ENCODE measurements at places on chromosomes 11 and 22.

DNA sequence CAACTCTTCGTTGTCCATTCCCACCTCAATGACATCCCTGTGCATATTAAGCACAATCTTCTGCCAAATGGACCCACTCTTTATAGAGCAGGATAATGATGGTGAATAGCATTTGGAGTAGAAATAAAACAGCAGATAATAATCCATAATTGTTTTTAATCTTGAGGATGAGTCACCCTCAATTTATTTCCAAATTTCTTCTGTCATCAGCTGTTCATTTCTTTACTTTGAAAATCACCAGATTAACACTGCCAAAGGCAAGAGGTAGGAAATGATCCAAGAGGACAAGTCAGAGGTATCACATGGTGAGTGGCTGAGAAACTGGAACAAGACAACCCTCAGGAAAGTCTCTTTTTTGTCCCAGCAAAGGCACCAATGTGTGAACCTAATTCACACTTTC is 7.3 kb upstream of the AMBRA1 start:
- H3K27ac ChIP-seq = no peak overlapping the region
- no peak overlapping the region for H3K4me3 ChIP-seq
- no peaks in the 10 kb centered on the region for H3K27me3 ChIP-seq

DNA sequence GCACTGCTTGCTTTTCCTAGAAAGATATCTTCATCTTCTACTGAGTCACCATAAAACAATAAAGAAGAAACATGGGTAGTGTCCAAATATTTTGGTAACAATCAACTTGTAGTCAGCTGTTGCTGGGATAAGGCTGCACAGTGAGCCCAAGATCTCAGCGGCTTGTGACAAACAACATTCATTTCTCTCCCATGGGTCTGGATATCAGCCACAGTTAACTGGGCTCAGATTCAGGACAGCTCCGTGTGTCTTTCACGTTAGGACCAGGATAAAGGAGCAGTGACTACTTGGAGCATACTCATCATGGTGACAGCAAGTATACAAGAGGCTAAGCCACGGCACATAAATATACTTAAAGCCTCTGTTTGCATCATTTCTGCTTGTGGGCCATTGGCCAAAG is 27.9 kb upstream of the GRK3 start:
- DNase-seq = no peak
- no peaks in the 10 kb centered on the region for H3K4me1 ChIP-seq
- no peak overlapping the region for H3K4me3 ChIP-seq
- H3K27me3 ChIP-seq = no peaks in the 10 kb centered on the region
- H3K27ac ChIP-seq = no peak overlapping the region

- H3K4me1 ChIP-seq = no peaks in the 10 kb centered on the region
- no peak overlapping the region for H3K4me3 ChIP-seq
- no peak for DNase-seq
- H3K27me3 ChIP-seq = peaks cover 7% of the 10 kb centered on the region
Measured at GRCh38 chr22:44473580-44473979, 24.5 kb downstream of the RTL6 start.

GRCh38 chr11:88122956-88123355 is 52.3 kb downstream of the RAB38 start:
- no peaks in the 10 kb centered on the region for H3K27me3 ChIP-seq
- H3K4me1 ChIP-seq = no peaks in the 10 kb centered on the region
- DNase-seq = no peak
- H3K27ac ChIP-seq = no peak overlapping the region
- no peaks in the 10 kb centered on the region for H3K36me3 ChIP-seq
- H3K4me3 ChIP-seq = no peak overlapping the region

GRCh38 chr11:119778391-119779194 is 49.6 kb upstream of the NECTIN1 start:
- no peak for DNase-seq
- no peak overlapping the region for H3K27ac ChIP-seq
- no peaks in the 10 kb centered on the region for H3K36me3 ChIP-seq
- no peak overlapping the region for H3K4me3 ChIP-seq

DNA sequence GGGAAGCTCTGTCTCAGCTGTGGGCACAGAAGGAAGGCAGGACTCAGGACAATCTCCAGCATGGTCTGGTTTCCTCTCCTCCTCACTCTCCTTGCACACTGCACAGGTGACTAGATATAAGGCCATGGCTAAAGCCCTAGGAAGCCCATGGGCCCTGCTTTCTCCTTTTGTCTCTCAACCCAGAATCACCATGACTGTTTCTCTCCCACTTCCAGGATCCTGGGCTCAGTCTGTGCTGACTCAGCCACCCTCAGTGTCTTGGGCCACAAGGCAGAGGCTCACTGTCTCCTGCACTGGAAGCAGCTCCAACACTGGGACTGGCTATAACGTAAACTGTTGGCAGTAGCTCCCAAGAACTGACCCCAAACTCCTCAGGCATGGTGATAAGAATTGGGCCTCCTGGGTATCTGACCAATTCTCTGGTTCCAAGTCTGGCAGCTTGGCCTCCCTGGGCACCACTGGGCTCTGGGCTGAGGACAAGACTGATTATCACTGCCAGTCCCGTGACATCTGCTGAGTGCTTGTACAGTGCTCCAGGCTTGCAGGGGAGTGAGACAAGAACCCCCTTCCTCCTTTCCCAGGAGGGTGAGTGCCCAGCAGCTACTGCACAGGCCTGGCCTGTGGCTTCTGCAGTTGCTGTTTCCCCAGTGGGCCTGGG is 104.0 kb upstream of the TOP3B start:
- peaks cover 60% of the 10 kb centered on the region for H3K27me3 ChIP-seq
- H3K4me3 ChIP-seq = no peak overlapping the region
- H3K27ac ChIP-seq = no peak overlapping the region
- no peaks in the 10 kb centered on the region for H3K36me3 ChIP-seq

DNA sequence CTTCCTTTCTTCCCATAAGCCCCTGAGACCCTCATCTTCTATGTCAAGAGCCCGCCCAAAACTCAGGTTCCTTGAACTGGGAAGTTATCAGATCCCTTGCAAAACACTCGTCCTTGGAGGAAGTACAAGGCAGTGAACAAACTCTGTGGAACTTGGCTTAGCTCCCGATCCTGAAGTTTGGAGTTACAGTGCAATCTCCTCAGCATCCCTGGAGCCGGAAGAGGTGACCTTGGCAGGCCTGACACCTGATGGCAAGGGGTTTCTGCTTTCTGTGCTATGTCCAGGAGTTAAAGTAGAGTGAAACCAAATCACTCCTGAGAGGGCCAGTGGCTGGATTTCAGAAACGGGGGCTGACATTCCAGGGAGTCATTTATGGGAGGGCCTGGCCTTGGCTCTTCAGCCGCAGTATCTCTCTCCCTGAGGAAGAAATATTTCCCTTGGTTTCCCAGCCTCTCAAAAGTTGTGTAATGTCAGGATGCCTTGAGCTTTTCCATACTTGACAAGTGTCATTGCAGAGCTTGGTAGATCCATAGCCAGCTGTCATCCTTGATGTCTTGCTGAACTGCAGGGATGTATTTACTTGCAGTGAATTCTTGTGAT is 1.9 kb upstream of the GRAMD1B start:
- H3K4me1 ChIP-seq = no peaks in the 10 kb centered on the region

GRCh38 chr11:29914203-29914930 is 102.5 kb downstream of the KCNA4 start:
- no peaks in the 10 kb centered on the region for H3K36me3 ChIP-seq
- H3K4me3 ChIP-seq = no peak overlapping the region
- no peak overlapping the region for H3K27ac ChIP-seq
- H3K27me3 ChIP-seq = no peaks in the 10 kb centered on the region

DNA sequence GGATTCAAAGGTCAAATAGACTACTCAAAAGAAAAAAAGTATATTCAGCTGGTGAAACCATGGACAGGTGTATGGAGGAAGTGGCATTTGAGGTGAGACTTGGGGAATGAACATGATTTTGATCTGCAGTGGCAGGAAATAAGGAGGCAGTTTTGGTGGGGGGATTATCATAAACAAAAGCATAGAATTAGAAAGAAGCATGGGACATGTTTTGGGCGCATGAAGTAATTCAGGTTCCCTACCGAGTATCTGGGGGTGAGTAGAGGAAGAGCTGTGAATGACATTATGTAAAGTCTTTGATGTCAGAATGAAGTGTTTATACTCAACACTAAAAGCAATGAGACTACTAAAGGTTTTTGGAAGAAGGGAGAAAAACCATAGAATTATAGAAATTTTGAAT is 3.1 kb downstream of the CLMP start:
- H3K27ac ChIP-seq = no peak overlapping the region
- no peak overlapping the region for H3K4me3 ChIP-seq
- H3K36me3 ChIP-seq = no peaks in the 10 kb centered on the region

Measured in K562 (cell line).